ENCODE measurements at places on chromosomes 5 and 9. TPM values are rescaled to one million over a fixed set of nuclear protein-coding genes. Genes with fewer than 3 reads are reported as not detected.

PDE4D gene
- 19.9 TPM for total RNA-seq

FAM53C gene
- 43.8 TPM for total RNA-seq

PCDHB8 gene
- total RNA-seq: 0.36 TPM

DNA sequence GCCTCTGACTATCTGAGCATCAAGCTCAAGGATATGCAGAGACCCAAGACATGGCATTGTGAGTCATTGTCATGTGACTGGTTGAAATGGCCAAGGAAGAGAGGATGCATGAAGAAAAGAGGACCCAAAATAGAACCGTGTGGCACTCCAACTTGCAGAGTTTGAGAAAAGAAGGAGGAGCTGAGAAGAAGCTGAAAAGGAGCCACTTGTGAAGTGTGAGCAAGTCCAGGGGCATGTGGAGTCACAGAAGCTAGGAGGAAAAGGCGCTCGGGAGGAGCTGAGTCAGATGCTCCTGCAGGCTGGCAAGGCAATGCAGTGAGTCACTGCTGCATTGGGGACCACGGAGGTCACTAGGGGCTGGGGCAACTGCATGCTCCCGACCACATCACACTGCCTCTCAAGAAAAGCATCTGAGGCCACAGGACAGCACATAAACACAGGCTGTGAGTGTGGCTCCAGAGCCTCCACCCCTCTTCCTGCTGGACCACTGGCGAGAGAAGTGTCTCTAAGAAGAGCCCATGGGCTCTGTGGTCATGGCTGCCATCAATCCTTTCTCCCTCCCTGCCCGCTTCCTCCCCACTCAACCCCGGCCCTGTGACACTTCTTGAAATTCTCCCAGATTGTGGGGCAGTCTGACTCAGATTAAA lies 197.6 kb downstream of the DRD1 start:
- peak; percentile 86 for DNase-seq

DNA sequence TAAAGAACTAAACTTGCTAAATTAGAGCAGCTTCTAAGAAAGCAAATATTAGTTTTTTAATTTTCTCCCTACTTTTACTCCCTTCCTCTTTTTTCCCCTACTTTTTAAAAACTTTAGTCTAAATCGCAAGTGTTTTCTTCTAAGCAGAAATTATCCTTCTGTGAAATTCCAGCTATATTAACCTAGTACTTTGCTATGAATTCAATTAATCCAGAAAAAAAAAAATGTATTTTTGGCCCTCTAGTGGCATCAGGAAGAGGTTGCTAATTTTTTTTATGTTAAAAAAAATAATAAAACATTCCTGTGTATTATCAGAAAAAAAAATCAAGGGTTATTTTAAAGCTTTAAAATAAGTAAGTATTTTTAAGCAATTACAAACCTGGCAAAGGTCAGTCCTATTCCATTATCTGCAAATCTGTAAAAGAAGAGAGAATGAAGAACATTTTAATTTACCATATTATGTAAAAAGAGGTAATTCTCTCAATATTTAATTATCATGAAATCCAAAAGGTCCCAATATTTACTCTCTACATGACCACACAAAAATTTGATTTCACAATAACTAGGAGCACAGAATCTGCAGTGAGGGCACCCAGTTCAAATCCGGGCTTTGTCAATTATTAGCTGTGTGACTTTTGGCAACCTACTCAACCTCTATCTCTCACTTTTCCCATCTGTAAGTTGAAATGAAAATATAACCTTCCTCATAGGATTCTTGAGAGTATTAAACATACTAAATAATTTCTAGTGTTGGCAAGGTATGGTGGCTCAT lies 52.0 kb downstream of the CEMIP2 start:
- peak; percentile 23 for DNase-seq

GRCh38 chr5:159616952-159617351 lies 286.7 kb upstream of the IL12B start:
- peak; percentile 37 for DNase-seq

- no peak for DNase-seq
Measured at GRCh38 chr9:111005746-111006470, 32.4 kb downstream of the LPAR1 start.

GRCh38 chr9:27348785-27349697 lies 52.1 kb upstream of the EQTN start:
- no peak for DNase-seq

- DNase-seq: no peak
Measured at GRCh38 chr5:111461255-111461671, 51.1 kb downstream of the STARD4 start.

DNA sequence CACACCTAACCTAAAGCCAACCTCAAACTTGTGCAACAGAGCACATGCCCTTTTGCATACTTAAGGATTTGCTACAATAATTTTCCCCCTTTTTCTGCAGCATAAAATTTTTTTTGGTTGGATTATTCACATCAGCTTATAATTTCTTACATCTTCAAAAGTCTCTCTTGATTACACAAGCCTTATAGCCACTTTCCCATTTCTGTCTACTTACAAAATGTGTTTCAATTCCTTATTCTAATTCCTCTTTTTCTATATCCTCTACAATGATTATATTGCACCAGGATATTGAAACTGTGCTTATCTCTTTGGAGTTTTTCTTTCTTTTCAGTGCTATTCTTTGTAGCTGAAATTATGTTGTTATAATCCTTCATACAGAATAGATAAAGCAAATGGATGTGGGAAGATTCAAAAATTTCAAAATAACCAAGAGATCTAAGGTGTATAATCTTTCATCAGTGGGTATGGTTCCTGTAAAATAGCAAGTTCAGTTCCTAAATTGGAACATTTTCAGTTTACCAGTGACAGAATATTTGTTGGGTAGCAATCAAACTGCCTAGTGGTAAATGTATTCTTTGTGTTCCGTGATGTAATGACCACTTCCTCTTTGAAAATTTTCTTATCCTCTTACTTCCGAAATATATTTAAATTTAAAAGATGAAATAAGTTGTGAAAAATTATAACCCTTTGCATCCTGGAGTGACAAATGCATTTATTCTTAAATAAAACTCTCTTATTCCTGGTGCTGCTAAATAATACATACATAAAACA lies 386.8 kb upstream of the CHD1 start:
- no peak for DNase-seq

FOXI1 gene
- total RNA-seq: not detected

DNA sequence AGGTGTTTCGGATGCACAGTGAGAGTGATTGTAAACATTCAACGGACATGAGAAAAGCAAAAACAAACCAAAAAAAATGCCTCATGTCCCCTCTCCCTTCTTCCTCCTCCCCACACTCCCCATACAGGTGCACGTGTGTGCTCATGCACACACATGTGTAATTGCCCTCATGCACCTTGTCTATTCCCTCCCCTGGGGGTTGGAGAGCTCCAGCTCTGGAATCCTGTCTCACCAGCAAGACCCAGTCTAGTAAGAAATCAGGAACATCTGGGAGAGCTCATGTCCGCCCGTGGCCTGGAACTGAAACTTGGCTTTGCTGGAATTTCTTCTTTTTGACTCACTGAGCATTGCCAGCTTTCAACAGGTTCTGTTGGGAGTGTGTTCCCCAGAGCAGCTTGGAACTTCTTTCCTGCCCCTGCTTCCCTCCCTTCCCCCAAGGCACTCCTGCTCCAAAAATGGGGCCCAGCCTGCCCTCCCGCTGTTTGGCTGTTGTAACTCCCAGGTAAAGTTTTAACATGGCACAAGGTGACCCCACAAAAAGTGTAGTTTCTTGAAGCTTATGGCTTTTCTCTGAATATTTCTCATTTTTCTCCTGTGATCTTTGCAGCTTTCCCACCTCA lies 190.1 kb downstream of the NR3C1 start:
- DNase-seq: no peak

ADGRV1 gene
- not detected for total RNA-seq

- DNase-seq: no peak
Measured at GRCh38 chr5:33444542-33444941, 3.8 kb downstream of the TARS1 start.

- DNase-seq: no peak
Measured at GRCh38 chr5:53956632-53957031, 353.7 kb downstream of the ARL15 start.

- DNase-seq: no peak
Measured at GRCh38 chr5:94705427-94705826, 87.0 kb downstream of the SLF1 start.

DNA sequence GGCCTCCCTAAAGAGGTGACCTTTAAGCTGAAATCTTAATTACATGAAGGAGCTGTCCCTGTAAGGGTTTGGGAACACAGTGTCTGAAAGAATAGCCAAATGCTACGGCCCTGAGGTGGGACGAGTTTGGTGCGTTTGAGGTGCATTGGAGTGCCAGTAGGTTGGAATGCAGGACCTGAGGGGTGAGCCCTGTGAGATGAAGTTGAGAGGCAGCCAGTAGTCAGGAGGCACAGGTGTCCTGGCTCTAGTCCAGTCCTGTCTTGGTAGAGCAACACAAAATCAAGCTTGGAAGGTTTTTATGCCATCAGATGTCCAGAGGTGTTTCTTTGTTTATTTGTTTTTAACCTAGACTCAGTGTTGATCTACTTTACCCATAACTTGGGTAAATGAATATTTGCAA lies 108.5 kb downstream of the ARHGAP26 start:
- DNase-seq: no peak

DNA sequence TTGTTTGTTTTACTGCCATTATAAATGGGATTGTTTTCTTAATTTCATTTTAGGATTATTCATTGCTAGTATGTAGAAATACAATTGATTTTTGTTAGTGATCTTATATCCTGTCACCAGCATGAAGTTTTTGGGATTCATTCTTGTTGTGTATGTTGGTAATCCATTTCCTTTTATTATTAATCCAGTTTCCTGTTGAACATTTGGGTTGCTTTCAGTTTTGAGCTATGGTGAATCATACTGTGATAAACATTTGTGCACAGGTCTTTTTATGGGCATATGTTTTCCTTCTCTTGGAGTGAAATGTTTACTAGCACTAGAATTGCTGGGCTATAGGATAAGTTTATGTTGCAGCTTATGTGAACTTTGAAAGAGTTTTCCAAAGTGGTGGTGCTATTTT lies 69.6 kb downstream of the MAN2A1 start:
- DNase-seq: no peak

GRCh38 chr9:104092875-104093600 lies 1.1 kb upstream of the SMC2 start:
- DNase-seq: peak; percentile 72

DNA sequence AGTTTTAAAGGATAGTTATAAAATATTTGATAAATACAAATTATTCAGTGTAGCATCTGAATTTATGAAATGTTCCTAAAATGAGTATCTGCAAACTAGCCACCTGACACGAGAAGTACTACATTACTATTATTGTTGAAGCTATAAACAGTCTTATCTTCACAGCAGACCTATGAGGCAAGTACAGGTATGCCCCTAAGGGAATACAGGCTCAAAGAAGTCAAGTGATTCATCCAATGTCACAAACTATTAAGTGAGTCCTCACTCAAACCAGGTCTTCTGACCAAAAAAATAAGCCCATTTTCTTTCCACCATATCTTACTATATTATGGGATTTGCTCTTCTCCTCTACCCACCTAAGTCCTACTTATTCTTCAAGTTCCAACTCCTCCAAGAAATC lies 28.7 kb downstream of the STRBP start:
- DNase-seq: no peak

CKMT2 gene
- total RNA-seq: 1.4 TPM

GRCh38 chr9:136977649-136978072 lies 357 bp downstream of the PTGDS start:
- DNase-seq: no peak

GRCh38 chr5:4785971-4786370 lies 354.2 kb upstream of the ADAMTS16 start:
- no peak for DNase-seq

DNA sequence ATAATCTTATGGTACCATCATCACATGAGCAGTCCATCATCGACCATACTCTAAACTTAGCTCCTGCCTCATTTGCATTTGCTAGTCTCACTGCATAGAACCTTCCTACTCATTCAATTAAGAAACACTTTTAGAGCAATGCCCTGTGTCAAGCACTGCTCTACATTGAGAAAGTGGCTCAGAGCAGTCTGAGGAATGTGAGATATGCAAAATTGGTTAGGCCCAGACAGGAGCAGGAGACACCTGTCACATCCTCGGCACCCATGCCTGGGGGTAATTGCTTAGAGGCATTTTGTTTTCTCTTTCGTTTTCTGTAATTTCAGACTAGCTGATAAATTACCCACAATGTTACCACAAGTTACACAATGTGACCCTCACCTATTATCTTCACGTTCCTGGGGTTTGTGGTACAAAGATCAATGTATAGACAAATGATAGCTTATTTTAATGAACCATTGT lies 4.9 kb upstream of the RARS1 start:
- DNase-seq: no peak

GRCh38 chr9:24986331-24986730 lies 440.6 kb upstream of the IZUMO3 start:
- DNase-seq: no peak

DNA sequence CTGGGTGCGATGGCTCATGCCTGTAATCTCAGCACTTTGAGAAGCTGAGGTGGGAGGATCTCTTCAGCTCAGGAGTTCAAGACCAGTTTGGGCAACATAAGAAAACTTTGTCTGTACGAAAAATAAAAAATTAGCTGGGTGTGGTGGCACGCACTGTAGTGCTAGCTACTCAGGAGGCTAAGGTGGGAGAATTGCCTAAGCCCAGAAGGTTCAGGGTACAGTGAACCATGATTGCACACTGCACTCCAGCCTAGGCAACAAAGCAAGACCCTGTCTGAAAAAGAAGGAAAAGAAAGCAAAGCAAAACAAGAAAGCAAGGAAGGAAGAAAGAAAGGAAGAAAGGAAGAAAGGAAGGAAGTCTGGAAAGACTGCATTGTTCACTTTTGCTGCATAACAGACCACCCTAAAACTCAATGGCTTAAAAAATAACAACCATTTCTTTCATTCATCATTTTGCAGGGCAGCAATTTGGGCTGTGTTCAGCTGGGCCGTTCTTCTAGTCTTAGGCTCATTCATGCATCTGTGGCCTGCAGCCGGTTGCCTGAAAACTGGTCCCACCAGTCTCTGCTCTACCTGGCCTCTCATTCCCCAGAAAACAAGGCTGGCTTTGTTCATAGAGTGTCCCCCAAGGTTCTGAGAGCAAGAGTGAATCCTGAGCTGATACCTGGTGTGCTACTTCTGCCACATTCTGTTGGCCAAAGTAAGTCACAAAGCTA lies 82.4 kb upstream of the MIER3 start:
- no peak for DNase-seq

- no peak for DNase-seq
Measured at GRCh38 chr5:98510143-98510985, 263.1 kb upstream of the RGMB start.

CTXN3 gene
- total RNA-seq: not detected

GRCh38 chr5:58499231-58499630 lies 8.0 kb downstream of the GAPT start:
- no peak for DNase-seq

DNA sequence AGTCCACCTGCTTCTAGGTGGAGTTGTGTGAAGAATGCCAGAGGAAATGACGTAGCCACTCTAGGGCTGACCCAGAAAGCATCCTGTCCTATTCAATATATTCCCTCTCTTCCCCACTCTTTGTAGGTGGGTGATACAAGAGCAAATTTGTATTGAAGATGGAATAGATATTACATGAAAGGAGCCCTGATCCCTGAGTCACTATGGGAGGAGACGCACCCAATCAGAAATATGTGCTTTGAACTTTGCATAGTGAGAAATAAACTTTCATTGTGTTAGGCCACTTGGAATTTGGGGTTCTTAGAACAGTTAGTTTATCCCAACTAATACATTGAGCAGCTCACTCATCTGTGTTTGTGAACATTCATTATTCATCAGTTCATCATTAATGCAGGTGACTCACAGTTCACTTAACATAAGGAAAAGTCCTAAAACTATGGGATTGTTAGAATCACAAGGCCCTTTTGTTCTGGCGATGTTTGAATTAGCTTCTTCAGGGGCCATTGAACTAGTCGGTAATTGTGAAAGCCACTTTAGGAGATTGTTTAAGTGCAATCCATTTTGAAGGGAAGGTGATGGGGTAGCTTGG lies 26.9 kb upstream of the NTRK2 start:
- no peak for DNase-seq
